ENCODE measurements at places on chromosomes 2 and 18. TPM values are rescaled to one million over a fixed set of nuclear protein-coding genes. Genes with fewer than 3 reads are reported as not detected.

Gene CXCR4
- 97.6 TPM for total RNA-seq

Gene CYP1B1
- total RNA-seq, result 28.7 TPM

Gene DOK6
- not detected for total RNA-seq

Gene PID1
- not detected for total RNA-seq

Gene CCDC85A
- not detected for total RNA-seq

Gene FSIP2
- total RNA-seq, result 0.05 TPM

Gene ZNF638
- total RNA-seq, result 96.0 TPM

Gene IER3IP1
- 11.7 TPM for total RNA-seq

Gene HOXD12
- total RNA-seq, result not detected

Gene TMEM169
- 2.7 TPM for total RNA-seq

Gene ALLC
- total RNA-seq, result not detected

Gene GCG
- not detected for total RNA-seq

Gene NTSR2
- not detected for total RNA-seq

Gene KCNS3
- not detected for total RNA-seq
